ENCODE measurements at places on chromosomes 12 and 14.

DNA sequence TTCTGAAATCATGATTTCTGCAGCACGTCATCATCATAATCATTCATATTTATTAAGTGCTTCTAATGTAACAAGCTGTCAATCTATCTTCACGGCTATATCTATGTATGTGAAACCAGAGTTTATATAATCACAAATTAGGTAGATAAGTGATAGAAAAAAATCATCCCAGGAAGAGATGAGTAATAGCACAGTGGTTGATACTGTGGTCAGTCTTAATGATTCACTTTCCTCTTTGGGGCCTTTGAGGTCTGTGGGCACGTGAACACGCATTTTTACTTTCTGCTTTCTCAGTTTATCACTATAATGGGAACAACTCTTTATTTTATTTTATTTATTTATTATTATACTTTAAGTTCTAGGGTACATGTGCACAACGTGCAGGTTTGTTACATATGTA, 265.9 kb upstream of the NOVA1 start:
- DNase-seq: peak; percentile 49

DNA sequence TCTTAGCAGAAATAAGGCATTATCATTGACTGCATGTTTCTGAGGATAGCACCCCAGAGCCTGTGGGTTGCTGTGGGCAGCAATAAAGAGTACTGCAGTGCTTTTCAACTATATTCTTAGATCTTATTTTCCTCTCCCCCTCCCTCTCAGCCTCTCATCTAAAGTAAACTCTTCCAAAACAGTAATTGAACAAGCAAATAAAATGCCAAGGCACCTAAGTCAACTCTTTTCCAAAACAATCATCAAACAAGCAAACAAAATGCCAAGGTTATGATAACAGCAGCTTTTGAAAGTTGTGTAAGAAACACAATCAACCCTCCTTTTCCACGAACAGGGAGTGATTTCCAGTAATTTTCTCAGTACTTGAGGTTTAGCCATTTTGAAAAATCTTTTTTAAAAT, 1542.6 kb downstream of the AACS start:
- no peak for DNase-seq

DNA sequence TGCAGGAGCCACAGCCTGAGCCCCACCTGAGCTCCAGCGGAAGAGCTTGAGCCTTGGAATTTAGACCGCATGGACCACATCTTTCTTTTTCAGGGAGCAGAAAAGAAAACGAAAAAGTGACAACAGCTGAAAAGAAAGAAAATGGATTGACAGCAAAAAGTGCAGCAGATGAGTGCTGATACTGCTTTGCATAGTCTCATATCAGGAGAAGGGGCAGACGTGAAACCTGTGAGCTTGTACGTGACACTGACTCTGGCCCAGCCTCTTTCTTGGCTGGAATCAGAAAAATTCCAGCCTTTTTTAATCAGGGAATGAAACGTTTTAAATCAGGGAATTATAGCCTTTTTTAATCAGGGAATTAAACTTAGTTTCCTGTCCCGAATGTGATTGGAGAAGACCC, 1296.5 kb downstream of the TMEM121 start:
- no peak for DNase-seq

DNA sequence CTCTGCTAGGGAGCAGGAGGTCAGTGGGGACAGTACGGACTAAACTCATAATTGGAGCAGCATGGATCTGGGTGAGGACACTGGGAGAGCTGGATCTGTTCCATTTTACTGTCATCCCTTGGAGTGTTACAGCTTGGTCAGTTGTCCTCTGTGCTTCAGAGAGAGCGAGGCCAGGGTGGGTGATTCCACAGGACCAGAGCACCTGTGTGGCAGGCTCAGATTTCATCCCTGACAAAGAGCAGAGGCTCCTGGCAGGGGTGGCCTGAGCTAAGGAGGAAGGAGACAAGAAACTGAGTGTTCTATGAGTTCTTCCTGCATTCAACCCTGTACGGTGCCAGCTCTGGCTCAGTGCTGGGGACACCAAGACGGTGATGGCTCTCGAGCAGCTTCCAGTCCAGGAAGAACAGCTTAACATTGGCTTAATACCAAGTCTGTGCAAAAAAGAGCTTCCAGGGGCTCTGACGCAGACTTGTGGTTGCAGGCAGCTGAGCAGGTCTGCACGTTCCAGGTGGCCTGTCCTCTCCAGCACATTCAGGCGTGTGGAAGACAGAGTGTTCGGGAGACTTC, 8.4 kb upstream of the PGF start:
- DNase-seq: peak; percentile 86

DNA sequence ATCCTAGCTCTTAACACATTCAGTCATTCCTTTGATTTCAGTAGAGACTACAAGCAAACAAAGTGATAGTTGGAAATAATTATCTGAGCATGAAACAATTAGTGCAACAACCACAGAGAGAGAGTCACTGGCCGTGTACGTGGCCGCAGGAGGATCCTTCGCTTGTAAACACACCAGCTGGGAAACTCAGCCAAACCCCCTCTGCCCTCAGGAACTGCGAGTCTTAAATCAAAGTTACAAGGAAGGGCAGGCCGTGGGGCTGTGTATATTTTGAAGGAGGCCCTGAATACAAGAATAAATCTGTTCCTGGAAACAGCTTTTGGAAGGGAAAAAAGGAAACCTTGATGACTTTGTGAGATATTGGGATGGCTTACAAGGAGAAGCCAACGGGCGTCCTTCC, 164.5 kb downstream of the ANO2 start:
- no peak for DNase-seq

DNA sequence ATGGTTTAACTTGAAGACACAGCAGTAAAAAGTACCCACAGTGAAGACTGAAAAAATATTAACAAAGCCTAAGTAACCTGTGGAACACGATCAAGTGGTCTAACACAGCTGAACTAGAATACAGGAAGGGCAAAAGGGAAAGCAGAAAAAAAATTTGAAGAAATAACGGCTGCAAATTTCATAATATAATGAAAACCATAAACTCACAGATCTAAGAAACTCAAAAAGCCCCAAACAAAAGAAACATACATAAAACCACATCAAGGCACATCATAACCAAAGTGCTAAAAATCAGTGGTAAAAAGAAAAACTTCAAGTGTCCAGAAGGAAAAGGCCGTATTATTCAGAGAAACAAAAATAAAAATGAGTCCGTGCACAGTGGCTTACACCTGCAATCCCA, 30.9 kb downstream of the SPPL3 start:
- no peak for DNase-seq

DNA sequence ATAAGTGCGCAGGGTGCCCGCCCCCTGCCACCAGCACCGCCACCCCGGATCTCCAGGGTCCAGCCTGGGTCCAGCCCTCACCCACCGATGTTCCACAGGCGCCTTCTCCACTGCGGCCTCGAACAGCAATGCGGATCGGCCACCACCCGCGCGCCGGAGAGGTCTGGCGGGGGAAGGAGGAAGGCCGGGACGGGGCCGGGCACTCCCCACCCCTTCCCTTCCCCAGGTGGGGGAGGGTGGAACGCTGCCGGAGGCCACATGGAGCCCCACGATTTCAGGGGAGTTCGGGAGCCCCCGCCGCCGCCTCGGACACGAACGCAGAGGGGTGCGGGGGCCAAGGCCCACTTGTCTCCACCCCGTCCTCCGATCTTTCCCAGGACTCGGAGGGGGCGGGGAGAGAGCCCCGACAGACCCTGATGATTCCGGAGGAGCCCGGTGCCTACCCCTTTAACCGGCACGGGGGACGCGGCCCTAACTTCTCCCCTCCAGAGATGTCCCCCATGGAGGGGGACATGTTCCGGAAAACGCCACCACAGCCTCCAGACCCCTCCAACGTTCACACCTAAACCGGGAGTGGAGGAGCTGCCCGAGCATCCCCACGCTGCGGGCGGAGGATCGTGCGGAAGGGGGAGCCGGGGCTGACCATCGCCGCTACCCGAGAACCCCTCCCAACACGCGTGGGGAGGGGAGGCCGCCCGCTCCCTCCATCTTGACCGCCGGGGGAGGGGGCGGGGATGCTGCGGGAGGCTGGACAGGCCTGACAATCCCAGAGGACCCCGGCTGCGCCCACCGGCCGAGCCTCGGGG, 1.1 kb downstream of the ATXN2 start:
- DNase-seq: peak; percentile 35

- peak; percentile 85 for DNase-seq
Observed at GRCh38 chr12:76962099-76962498, 83.3 kb upstream of the CSRP2 start.

GRCh38 chr12:98812225-98812624, 167.1 kb downstream of the APAF1 start:
- DNase-seq: no peak

GRCh38 chr14:93369713-93370266, 22.8 kb downstream of the COX8C start:
- DNase-seq: no peak

DNA sequence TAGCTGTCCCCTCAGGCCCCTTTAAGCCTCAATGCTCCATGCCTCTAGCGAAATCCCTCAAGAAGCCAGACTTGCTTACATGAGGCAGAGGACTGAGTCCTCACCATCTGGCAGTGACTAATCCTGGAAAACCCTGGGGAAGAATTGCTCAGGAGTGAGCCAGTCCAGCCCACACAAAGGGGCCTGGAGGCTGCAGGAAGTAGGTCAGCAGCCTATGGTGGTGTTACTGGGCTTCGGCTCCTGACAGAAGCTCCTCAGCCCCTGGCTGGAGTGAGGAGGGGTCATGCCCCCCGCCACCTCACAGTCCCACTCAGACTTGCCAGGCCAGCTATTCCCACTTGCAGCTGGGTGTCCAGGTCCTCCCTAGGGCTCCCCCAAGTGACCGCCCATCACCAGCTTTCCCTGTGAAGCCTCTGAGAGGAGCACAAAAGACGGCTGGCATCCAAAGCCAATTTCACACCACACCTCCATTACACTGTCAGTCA, 250.5 kb downstream of the DPF3 start:
- DNase-seq: peak; percentile 97

DNA sequence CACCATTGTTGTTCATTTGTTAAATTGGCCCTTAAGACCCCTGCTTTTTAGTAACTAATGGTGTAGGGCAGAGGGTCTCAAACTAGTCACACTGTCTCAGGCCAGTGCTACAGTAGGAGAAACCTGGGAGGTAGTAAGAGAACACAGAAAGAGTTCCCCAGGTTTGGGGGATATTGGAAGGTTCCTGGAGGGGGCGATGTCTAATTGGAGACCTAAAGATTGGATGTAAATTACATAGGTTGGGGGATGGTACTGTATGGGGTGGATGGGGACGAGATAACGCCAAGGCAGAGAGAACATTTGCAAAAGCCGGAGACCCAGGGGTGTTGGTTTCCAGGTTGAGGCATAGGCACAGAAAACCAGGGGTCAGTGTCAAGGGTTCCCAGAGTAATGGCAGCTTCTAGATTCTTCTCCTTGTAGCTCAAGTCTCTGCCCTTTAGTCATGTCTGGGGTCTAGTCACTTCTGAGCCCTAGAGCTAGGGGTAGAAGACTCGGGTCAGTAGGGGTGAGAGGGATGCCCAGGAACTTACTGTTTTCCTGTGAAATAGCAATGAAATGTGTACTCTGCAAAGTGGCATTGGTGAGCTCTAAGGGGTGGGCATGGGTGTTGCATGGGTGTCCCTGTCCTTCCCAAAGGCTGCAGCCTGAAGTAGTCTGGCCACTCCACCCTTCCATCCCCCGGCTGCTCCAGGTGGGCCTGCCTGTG, 21.8 kb downstream of the PLEKHG3 start:
- no peak for DNase-seq

DNA sequence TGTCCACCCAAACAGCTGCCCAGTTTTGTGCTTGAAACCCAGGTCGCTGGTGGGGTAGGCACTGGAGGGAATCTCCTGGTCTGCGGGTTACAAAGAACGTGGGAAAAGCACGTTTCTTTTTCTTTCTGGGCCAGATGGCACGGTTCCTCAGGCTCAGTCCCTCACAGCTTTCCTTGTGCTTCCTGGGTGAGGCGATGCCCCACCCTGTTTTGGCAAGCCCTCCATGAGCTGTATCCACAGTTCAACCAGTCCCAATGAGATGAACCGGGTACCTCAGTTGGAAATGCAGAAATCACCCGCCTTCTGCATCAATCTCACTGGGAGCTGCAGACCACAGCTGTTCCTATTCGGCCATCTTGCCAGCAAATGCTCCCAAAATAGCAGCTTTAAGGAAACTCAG, 51.4 kb upstream of the TMTC2 start:
- no peak for DNase-seq

- peak; percentile 77 for DNase-seq
Observed at GRCh38 chr14:75069121-75069810, at the start of gene ZC2HC1C. TSS of gene ZC2HC1C (plus strand) at chr14:75069641. CDS start at chr14:75070574, 933 bp downstream.

- no peak for DNase-seq
Observed at GRCh38 chr12:55931317-55931779, 386 bp downstream of the DGKA start.

DNA sequence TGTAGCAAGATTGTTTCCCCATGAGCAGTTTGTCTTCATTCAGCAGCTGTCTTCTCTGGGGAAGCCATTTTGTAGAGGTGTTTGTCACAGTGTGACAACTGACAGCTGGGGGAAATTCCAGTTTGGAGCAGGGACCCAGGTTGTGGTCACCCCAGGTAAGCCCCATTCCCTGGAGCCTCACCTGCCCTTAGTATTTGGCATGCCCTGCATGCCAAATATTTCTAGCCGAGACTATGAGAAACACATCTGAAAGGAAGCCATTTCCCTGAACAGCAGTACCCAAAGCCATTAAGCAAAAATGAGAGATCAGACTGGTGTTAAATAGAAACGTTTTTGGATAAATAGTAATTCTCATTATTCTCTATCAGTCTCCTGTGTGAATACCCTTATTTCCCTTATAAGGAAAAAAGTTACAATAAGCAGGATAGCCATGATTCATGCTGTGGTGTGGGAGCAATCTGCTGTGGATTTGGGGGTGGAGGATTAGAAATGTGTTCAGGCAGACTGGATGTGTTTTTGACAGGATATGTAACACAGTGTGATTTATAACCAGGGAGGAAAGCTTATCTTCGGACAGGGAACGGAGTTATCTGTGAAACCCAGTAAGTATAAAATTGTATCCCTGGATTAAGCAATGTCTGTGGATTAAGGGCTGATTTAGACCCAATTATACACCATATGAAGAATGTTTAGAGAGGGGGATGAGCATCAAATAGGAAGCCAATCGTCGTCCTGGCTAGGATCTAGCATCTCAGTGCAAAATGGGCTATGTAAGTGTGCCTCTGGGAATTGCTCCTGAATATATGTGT, 68.9 kb downstream of the DAD1 start:
- DNase-seq: peak; percentile 52

DNA sequence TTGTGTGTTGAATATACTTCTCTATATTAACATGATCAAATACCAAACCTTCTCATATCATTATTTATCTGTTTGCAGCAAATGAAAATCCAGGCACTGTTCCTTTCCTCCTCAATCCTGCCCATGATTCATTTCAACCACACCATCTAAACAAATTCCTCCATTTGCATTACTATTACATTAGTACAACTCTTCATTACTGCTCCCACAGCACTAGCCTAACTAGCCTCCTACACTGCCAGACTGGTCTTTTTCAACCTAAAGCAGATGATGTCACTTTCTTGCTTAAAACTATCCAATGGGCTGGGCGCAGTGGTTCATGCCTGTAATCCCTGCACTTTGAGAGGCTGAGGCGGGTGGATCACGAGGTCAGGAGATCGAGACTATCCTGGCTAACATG, 117.3 kb upstream of the MYF6 start:
- DNase-seq: peak; percentile 11

DNA sequence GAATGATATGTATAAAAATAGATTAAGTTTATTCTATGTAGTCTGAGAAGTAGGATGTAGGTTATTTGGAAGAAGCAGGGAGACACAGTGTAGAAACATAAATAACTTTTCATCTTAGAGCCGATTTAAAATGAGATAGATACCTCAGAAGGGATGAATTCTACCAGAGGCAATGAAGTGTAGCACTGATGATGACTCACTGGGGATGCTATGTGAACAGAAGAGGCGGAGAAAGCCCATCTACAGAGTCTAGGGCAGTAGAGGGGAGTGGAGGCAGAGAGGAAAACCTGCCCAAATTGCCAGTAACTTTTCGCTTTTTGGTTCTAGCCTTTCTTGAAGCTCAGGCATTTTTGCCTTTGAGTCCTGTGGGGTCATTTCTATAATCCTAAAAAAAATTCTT, 451.8 kb downstream of the ATP23 start:
- peak; percentile 53 for DNase-seq
